Cortex of kidney (tissue), 1 donor: ENCODE measurements at places on chromosomes 16 and 17.

- no peak for DNase-seq
These were observed 243.0 kb upstream of the N4BP1 start for GRCh38 chr16:48852951-48853350.

- no peak for DNase-seq
These were observed 65.7 kb upstream of the BCAR1 start for GRCh38 chr16:75317101-75317522.

- no peak for DNase-seq
These were observed 11.2 kb downstream of the GALK1 start for GRCh38 chr17:75753514-75754377.

DNA sequence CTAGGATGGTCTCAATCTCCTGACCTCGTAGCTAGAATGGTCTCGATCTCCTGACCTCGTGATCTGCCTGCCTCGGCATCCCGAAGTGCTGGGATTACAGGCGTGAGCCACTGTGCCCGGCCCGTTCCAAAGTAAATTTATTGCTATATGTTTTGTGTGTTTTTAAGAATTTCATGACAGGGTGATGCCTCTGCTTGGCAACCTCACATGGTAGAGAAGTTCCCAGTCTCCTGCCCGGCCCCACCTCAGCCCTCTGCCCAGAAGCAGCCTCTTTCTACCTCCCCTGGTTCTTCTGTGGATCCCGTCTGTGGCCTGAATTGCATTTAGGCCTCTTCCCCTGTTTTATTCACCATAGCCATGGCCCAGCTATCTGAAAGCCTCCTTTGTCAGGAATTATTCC lies 55.0 kb downstream of the B9D1 start:
- no peak for DNase-seq

DNA sequence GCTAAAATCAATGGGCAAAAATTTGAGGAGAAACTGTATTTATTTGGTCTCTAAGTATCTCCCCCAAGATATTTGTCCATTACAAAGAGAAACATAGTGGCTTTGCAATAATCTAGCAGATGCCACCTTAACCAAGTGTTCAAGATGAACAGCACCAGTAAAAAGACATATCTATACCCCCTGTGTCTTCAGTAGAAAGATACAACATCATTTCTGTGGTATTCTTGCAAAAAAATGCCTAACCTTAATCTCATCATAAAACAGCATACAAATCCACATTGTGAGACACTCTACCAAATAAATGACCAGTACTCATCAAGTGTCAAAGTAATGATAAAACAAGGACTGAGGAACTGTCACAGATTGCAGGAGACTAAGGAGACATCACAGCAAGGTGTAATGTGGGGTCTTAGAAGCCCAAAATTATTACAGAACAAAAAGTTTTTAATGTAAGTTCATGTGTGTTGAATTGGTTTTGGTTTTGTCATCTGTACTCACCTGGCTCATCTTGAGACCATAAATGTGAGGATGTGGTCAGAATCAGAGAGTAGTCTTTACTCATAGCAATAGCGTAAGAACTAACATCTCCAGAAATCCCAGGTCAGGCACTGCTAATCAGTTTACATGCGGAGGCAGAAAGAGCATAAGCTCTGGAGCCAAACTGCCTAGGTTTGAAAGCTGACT lies 77.2 kb downstream of the AATF start:
- DNase-seq = no peak

- no peak for DNase-seq
These were observed 11.6 kb downstream of the ST6GALNAC1 start for GRCh38 chr17:76631821-76632565.

DNA sequence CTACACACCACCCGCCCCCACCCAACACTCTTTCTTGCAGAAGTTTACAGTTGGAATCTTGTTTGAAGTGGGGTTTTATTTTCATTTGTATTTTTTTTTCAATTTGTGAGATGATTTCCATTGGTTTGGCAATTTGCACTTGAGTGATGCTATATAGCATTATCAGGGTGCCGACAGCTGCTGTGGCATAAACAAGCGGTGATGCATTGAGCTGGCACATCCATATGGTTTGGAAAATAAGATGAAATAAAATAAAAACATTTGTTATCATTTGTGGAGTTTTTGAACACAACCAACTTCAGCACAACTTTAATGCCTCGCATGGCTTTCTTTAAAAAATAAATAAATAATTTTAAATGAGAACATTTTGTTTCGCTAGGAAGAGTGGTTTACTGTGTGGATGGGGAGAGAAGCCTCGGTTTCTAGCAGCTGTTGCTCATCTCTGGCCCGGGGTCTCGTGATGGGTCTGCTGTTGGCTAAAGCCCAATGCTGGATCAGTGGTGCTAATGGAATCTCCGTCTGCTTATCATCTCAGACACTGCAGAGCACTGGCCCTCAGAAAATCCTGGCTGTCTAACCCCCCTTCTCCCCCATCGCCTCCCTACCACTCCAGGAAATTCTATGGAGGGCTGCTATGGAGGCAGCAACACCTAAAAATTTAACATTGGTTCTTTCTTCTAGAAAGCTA lies 192.3 kb upstream of the MAF start:
- DNase-seq = no peak

DNA sequence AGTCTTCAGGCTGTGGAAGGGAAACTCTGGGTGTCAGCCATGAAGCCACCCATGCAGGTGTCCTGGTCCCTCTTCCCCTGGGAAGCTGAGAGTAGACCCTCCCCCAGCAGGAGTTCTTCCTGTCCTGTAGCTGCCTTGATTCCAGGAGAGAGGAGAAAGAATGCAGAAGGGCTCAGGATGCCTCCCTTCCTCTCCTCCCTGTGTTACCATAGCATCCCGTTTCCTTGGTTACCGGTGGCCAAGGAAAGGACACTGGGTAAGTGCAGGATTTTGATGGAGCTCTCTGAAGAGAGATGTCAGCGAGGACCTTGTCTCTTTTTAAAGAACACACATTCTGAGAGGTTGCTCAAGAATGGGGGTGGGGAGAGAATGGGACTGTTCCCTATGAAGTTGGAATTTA lies 304.1 kb upstream of the N4BP1 start:
- DNase-seq = no peak

DNA sequence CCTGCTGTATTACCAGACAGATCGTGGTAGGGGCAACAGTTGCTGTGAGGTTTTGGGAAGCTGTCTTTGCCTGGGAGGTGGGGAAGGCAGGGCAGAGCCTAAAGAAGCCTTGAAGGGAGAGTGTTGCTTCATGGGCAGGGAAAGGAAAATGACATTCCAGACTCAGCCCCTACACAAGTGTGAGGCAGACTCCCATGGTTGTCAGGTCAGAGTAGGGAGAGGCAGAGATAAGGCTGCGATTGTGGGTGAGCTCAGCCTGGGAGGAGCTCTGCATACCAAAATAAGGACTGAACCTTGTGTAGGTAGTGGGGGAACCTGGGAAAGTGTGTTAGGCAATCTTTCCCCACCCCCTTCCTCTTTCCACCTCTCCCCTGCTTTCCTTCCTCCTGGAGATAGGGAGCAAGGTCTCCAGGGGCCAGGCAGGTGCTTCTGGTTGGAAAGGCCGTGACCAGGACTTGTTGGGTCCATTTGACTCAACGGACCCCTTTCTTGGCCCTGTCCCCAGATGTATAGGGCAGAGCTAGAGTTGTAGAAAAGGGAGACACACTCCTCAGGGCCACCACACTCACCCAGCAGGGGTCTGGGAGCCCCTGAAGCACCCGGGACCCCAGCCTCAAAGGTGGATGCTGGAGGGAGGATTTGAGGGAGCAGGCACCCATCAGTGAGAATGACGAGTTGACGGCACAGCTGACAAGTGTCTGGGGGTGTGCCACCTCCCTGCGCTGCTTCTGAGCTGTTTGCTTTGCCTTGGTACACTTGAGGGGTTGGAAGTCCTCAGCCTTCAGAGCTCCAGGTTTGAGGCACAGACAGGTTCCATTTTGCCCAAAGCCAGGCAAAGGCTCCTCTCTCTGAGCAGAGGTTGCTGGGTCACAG lies 18.5 kb upstream of the TOB1 start:
- DNase-seq = no peak

DNA sequence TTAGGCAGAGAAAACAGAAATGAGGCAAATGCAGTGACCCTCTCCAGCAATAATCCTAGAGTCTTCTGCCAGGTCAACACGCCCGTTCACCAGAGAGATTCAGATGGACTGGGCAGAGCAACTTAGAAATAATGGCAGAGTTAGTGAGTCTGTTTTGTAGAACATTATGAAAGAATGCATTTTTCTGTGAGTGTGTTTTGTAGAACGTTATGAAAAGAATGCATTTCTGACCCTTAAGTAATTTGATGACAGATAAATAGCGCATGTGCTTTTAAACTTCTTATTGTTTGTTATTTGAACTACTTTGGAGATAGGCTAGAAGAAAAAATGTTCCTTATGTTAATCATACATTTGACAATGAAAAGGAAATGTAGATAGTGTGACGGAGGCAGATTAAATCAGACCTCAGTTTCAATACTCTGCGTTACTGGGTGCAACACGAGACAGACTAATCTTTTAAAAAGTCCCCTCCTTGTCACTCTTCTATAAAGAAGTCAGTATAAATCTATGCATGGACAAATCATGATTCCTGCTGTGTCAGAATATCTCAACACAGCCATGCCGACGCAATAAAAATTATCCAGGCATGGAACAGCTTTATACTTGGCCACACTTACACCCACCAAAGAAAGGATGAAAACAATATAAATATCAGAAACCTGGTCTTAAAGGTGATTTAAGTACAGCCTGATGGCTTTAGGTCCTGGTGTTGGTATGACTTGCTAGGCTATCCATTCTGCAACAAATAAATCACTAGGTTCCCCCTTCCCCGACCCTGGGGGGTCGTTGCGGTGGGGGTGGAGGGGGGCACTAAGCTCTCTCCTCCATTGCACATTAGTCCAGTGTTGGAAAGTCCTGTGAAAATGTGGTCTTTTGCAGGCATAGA lies 47.8 kb downstream of the MARCHF10 start:
- DNase-seq = no peak

DNA sequence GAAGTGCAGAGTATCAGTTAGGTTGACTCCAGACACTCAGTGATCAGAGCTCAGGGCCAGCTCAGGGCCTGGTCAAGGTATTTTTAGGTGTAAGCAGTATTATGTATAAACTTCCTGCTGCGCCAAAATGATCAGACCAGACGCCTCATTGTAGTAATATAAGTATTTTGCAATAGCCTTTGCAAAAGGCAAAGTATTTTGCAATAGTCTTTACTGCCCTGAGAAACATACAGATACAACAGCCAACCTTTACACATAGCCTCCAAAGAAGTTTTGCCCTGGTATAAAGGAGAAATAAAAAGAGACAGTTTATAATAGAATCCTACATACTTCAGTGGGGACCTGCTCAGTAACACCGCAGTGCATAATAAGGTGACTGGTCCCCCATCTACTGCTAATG lies 333.0 kb upstream of the EEF2KMT start:
- no peak for DNase-seq

- DNase-seq = no peak
These were observed 2.1 kb downstream of the CHAD start for GRCh38 chr17:50466371-50467113.

DNA sequence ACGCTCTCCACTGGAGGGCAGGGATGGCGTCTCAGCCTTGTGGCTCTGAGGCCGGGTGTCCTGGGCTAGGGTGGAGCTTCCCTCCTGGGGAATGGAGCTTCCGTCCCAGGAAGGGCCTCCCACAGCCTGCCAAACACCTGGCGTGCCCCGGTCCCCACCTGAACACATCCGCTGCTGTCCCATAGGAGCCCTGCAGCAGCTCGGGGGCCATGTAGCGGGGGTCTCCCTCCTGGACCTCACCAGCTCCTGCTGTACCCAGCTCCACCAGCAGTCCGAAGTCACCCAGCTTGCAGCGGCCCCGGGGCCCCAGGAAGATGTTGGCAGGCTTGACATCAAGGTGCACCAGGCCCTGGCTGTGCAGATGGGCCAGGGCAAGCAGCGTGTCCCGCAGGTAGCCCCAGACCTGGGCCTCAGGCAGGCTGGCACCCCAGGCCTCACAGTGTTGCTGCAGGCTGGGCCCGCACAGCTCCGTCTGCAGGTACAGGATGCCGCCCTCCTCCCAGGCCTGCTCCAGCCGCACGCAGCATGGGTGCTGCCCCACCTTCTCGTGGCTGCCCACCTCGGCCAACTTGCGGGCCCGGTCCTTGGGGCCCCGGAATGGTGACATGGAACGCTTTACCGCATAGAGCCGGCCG lies 5.0 kb downstream of the PKMYT1 start:
- no peak for DNase-seq

DNA sequence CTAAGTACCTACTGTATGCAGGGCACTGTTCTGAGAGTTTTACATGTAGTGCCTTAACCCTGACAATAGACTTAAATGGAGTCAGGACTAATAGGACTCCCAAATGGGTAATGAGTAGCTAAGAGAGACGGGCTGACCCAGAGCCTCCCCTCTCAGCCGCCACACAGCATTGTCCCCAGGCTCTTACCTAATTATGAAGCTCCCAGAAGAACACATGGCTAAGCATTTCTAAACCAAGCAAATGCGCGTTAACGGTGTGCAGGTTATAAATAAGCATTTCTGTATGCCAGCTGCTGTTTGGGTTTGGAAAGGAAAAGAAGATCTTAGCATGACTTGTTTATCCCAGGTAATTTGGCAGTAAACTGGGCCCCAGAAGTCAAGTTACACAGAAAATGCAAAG lies 14.3 kb downstream of the KATNIP start:
- DNase-seq = no peak

GRCh38 chr17:7383371-7383741 lies 2.5 kb downstream of the TNK1 start:
- no peak for DNase-seq

GRCh38 chr16:79810449-79811189 lies 210.1 kb upstream of the MAF start:
- DNase-seq = no peak

- DNase-seq = no peak
These were observed 39.0 kb upstream of the SEC14L1 start for GRCh38 chr17:77101521-77102410.

DNA sequence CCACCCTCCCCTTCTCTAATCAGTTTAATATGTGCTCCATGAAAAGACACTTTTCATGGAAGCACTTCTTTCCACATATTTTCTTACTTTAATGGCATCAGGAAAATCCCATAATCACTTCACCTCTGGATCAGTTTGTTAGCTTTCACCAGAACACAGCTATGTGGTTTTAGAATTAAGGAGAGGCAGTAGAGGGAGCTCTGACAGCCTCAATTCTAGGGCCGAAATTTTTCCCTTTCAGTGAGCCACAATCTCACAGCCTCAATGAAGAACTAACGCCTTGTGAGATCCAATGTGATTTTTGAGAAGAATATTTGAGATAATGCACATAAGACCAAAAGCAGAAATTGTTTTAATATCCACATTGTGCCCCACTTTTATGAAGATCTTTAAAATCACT lies 1494.0 kb upstream of the CDH8 start:
- DNase-seq = no peak

GRCh38 chr17:16980813-16981731 lies 9.2 kb upstream of the TNFRSF13B start:
- DNase-seq = no peak

- DNase-seq = no peak
These were observed 211.7 kb downstream of the XYLT1 start for GRCh38 chr16:17258848-17259713.
